Fibroblast of lung (primary cell): ENCODE measurements at places on chromosomes 4 and X. TPM values are rescaled to one million over a fixed set of nuclear protein-coding genes. Genes with fewer than 3 reads are reported as not detected.

Gene SRP72
- total RNA-seq = 72.3 and 76.0 TPM in 2 replicates

Gene YIPF6
- 21.1 and 28.7 TPM in 2 replicates for total RNA-seq

DNA sequence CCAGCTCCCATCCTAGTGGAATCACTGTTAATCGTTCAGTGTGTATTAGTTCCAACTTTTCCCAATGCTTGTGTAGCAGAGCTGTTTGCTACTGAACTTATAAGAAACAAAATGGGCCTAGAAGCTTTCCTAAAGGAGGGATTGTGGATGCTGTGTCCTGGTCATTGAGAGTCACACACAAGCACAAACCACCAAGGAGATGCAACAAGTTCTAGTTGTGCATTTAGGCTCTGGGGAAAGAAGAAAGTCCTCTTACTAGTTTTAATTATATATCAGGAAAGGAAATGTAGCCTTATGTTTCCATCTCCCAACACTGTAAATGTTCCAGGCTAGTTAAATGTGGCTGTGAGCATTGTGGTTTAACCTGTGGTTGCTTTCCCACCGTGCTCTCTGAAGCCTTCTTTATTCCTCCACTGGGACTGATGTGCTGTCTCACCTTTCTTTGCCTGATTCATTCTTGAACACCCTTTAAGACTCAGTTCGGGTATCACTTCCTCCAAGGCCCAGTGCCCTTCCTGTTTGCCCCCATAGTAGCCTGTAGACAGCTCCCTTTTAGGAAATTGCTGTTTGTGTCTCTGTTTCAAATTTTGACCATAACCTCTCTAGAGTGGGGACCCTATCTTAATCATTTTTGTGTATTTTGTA, 34.3 kb downstream of the ATP10D start:
- DNase-seq = no peak

DNA sequence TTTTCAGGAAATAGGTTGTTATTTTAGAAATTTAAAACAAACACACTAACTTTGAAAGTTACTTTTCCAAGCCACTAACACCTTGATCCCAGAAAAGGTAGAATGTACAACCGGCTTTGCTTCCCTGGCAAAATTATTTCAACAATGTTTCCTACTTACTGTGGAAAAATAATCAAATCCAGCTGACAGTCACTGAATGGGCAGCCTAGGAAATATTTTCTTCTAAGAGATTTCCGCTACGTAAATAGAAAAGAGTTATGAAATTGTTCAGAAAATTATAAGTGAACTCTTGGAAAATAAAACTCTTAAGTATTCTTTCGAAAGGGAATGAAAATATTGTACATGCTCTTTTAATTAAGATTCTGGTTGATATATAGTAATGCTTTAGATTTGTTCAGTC, 195.7 kb downstream of the GASK1B start:
- DNase-seq = no peak

- DNase-seq = peak; percentile 4
Measured at GRCh38 chr4:15955670-15956069, 7.3 kb downstream of the FGFBP2 start.

Gene SERPINA7
- not detected in 2 replicates for total RNA-seq

Gene RAB33A
- total RNA-seq = 12.6 and 18.3 TPM in 2 replicates
